ENCODE measurements at places on chromosomes 4 and X.

- DNase-seq: no peak
These were observed 119.3 kb downstream of the LDB2 start for GRCh38 chr4:16779028-16779675.

DNA sequence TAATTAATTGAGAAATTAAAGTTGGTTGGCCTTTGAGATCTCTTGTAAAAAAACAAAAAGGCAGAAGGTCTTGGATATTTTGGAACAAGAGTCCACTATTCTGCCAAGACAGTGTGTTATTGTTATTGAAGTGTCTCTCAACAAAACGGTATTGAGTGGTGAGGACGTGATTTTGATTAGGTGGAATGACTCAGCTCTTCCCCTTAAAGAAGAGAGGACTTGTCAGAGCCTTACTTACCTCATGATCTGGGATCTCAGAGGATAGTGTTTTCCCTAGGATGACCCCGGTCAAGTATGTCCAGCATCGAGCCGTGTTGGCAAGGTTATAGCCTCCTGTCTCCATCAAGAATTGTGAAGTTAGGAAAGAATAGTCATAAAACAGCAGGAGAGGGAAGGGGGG, 110.9 kb downstream of the HDAC8 start:
- DNase-seq: no peak

GRCh38 chr4:138090150-138090917, 151.8 kb downstream of the SLC7A11 start:
- DNase-seq: peak; percentile 55

DNA sequence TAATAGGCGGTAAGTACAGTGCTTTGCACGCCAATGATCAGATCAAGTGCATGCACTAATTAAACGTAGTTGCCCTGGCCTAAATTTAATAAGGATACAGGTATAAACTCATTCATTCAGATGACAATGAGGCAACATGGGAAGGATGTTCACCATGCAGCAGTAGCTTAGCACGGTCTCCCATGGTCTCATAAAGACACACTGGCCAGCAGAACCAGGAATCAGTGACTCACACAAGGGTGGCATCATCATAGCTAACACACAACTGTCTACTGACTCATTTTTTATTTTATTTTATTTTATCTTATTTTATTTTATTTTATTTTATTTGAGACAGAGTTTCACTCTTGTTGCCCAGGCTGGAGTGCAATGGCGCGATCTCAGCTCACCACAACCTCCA, 42.7 kb downstream of the TMEM156 start:
- peak; percentile 31 for DNase-seq

- DNase-seq: no peak
These were observed 219.3 kb upstream of the JADE1 start for GRCh38 chr4:128590034-128590740.

GRCh38 chr4:19721587-19721986, 530.1 kb upstream of the SLIT2 start:
- no peak for DNase-seq

- no peak for DNase-seq
These were observed 46.9 kb downstream of the ACOX3 start for GRCh38 chr4:8393593-8394038.

GRCh38 chr4:12615822-12616221, 868.3 kb downstream of the RAB28 start:
- DNase-seq: no peak

- DNase-seq: no peak
These were observed 172.1 kb downstream of the AFF2 start for GRCh38 chrX:148672517-148672916.

GRCh38 chr4:10925996-10926395, 241.4 kb upstream of the CLNK start:
- DNase-seq: no peak

DNA sequence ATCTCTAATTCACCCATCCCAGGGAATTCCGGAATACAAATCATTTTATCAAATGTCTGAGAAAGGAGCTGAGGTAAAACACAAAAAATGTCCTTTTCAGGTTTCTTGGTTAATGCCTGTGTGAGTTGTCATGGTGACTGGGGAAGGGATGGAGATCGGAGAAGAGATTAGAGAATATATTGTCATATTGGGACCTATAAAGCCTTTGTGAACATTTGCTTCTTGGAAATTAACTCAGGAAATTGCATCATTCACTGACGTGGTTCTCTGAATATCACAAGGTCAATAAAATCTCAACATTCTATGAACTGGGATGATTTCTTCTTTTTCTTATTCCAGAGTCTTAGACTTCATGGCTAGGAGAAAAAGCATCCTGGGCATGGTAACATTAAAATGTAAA, 174.8 kb upstream of the GLRA2 start:
- no peak for DNase-seq

DNA sequence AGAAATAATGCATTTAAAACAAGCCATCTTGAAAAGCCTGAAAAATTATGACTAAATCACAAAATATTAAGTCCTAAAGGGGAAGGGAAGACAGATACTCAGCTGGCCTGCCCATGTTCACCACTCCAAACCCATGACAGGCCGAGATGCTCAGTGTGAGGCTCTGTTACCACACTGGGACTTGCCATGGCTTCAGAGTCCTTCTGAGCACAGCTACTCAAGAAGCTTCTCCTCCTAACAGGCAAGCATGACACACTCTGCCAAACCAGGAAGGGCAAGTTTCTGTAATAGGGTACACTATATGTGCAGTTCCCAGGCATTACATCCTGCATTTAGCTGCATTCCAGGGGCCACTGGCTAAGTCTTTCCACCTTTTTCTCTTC, 34.0 kb upstream of the CYBB start:
- DNase-seq: peak; percentile 62

GRCh38 chrX:50736656-50737055, 77.3 kb downstream of the SHROOM4 start:
- DNase-seq: peak; percentile 13

DNA sequence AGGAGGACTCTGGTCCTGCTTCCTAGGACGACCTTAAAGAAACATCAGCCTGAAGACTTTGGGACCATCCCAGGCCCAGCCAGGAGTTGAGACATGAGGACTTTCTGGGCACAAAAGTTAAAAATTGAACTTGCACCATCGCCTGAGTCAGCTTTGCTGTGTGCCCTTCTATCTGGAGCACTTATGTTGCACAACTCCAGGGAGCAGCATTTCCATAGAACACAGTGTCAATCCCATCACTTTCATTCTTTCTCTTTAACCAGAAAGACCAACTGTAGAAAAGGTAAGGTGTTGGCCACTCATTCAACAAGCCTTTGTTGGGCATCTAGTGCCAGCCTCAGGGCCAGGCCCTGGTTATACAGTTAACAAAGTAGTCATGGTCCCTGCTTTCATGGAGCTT, 8.6 kb upstream of the CLDN24 start:
- no peak for DNase-seq

- no peak for DNase-seq
These were observed 200.0 kb upstream of the MAD2L1 start for GRCh38 chr4:120266602-120267001.

DNA sequence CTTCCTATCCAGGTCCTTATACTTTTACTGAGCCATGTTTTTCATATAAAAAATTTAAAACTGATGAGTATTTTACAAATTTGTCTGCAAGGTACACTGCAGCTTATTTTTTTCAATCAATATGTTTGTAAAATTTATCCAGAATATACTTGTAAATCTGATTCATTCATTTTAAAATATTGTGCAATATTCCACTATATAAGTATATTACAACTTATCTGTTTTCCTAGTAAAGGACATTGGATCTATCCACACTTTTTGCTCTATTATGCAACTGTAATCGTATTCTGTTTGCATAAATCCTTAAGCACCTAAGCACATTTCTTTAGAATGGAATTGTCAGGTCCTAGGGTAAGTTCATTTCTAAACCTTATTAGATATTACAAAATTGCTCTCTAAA, 49.5 kb downstream of the TBC1D9 start:
- no peak for DNase-seq

GRCh38 chr4:78684325-78685079, 91.6 kb upstream of the BMP2K start:
- DNase-seq: no peak
